ENCODE measurements at places on chromosomes 3 and 15.

DNA sequence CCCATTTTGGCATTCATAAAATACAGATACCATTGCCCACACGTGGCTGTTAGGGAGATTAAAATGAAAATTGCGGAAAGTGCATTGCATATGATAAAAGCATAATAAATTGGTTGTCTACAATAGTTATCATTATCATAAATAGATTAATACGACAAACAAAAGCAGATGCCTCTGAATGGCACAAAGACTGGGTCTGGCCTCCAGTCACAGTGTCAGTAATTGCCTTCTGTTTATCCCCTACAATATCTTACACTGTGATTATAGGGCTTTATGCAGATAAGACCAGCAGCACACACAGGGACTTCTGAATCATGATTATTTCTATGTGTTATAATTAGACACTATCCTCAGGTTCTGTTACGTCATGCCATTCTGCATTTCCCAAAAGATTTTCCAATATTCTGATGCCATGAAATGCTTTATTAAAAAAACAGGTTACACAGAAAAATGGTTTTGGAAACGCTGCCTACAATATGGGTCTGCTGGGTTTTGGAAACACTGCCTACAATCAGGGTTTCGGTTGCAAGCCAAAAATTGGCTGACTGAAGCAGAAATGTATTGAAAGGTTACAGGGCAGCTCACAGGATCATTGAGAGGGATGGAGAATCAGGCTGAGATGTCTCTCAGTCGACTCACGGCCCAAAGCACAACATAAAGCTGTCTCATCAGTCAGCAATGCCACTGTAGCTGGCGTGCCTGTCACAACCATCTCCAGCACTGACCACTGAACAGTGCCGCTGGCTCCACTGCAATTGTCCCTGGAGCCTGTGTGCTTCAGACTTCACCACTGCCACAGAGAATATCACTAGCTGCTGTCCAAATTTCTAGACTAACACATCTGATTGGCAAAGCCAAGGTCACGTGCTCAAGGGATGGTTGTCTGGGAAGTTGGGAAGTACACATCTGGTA is 248.1 kb downstream of the ERC2 start:
- DNase-seq = no peak

DNA sequence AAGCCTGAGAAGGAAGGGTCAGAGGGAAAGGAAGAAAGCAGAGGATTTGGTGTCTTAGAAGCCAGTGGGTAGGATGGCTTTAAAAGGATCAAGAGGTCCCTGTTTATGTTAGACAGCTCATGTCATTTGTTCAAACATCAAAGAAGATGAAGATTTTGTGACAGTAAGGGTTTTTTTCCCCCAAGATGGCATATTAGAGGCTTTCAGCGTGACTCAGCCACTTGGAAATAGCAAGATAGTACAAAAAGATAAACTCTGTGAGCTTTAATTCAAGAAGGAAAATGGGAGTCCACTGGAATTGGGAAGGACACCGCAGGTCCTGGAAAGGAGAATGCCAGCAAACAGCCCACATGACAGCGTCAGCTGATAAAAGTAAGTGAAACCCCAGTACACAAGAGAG is 467.1 kb upstream of the THBS1 start:
- no peak for DNase-seq

- no peak for DNase-seq
Measured at GRCh38 chr3:134319931-134320330, 54.3 kb downstream of the AMOTL2 start.

- DNase-seq = no peak
Measured at GRCh38 chr15:59315914-59316451, 56.7 kb downstream of the MYO1E start.

DNA sequence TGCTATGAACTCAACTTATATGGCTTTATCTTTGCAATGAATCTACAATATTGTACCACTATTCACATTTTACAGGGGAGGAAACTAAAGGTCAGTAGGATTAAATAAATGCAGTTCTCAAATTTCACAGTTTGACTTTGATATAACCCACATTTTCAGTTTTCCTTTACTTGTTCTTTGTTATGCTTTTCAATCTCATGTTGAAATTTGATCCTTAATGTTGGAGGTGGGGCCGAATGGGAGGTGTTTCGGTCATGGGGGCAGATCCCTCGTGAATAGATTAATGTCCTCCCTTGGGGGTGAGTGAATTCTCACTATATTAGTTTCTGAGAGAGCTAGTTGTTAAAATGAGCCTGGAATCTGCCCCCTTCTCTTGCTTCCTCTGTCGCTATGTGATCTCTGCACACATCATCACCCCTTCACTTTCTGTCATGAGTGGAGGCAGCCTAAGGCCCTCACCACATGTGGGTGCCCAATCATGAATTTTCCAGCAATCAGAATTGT is 44.7 kb downstream of the CD200 start:
- DNase-seq = no peak

GRCh38 chr15:39618063-39618823 is 37.4 kb downstream of the THBS1 start:
- DNase-seq = no peak

Data from GM13977 (cell line).